ENCODE measurements at places on chromosomes 4 and X. TPM values are rescaled to one million over a fixed set of nuclear protein-coding genes. Genes with fewer than 3 reads are reported as not detected.

Gene ZNF711
- polyA plus RNA-seq: 3.0 TPM

Gene RBMXL3
- polyA plus RNA-seq: not detected

Gene GNL3L
- 33.3 TPM for polyA plus RNA-seq

Gene SPIN2A
- polyA plus RNA-seq: not detected

Gene PITX2
- polyA plus RNA-seq: not detected

Gene ENPP6
- polyA plus RNA-seq: not detected

Gene CITED1
- not detected for polyA plus RNA-seq

Gene AMBN
- not detected for polyA plus RNA-seq

Gene CABS1
- polyA plus RNA-seq: not detected

Gene MAOB
- not detected for polyA plus RNA-seq

Gene CTAG2
- polyA plus RNA-seq: not detected

Gene BEX4
- 92.9 TPM for polyA plus RNA-seq

Gene ARR3
- polyA plus RNA-seq: not detected

Gene FTSJ1
- 63.4 TPM for polyA plus RNA-seq

Gene RPL39
- 5,767 TPM for polyA plus RNA-seq

Gene VCX3A
- not detected for polyA plus RNA-seq

Gene UTP3
- polyA plus RNA-seq: 13.9 TPM

Gene PLP1
- not detected for polyA plus RNA-seq

Gene NPY1R
- polyA plus RNA-seq: not detected

Gene HHIP
- polyA plus RNA-seq: not detected

Gene GAB3
- 0.77 TPM for polyA plus RNA-seq

Gene ZNF674
- 0.79 TPM for polyA plus RNA-seq

Gene ADRA2C
- polyA plus RNA-seq: not detected

Gene GABRA4
- polyA plus RNA-seq: not detected

Gene EXOC1L
- polyA plus RNA-seq: not detected

Gene TEX11
- polyA plus RNA-seq: not detected

Gene SLC25A14
- 6.7 TPM for polyA plus RNA-seq

Gene SRPK3
- not detected for polyA plus RNA-seq

Gene CD99L2
- polyA plus RNA-seq: 17.0 TPM

Gene COMMD8
- polyA plus RNA-seq: 61.5 TPM

Gene PDCL2
- polyA plus RNA-seq: not detected

Gene WDR17
- 0.50 TPM for polyA plus RNA-seq

Gene GAGE12F
- not detected for polyA plus RNA-seq

Gene NXF2
- polyA plus RNA-seq: not detected

Gene AREG
- 0.98 TPM for polyA plus RNA-seq

Gene AFM
- polyA plus RNA-seq: not detected

Gene SH3TC1
- 3.7 TPM for polyA plus RNA-seq

Gene MAGEA1
- polyA plus RNA-seq: not detected

Gene SMR3B
- polyA plus RNA-seq: not detected

Gene XPNPEP2
- 0.13 TPM for polyA plus RNA-seq

Gene TRIM75
- not detected for polyA plus RNA-seq

Gene USO1
- 24.4 TPM for polyA plus RNA-seq

Gene PPARGC1A
- not detected for polyA plus RNA-seq

Gene DRP2
- not detected for polyA plus RNA-seq

Gene NUP62CL
- 0.28 TPM for polyA plus RNA-seq

Gene TDO2
- polyA plus RNA-seq: not detected

Gene PAK3
- not detected for polyA plus RNA-seq

Gene BLTP1
- polyA plus RNA-seq: 4.5 TPM

Gene IBSP
- not detected for polyA plus RNA-seq

Gene NKX3-2
- polyA plus RNA-seq: not detected

Gene CT45A2
- polyA plus RNA-seq: not detected

Gene CT45A10
- not detected for polyA plus RNA-seq
